GM23338 (cell line): ENCODE measurements at places on chromosomes 13 and 19.
A peak's percentile ranks its signal among the peaks of the same experiment; 100 is the strongest.

- DNase-seq: no peak
These were observed 3.5 kb downstream of the CIC start for GRCh38 chr19:42272535-42272897.

DNA sequence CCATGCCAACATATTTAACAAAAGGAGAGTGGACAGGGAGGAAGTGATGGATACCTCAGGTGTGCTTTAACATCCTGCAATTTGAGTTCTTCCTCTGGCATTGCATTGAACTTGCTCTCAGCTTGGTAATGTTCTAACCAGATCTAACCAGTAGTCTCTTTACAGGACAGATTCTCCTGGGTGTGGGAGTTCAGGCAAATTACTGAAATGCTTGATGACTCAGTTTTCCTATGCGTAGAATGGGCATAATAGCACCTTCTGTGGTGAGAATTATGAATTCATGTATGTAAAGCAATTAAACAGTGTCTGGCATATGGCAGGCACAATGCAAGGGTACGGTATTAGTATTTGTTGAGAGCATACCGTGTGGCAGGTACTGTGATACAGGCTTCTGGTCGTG lies 3.6 kb downstream of the AKAP11 start:
- no peak for DNase-seq

GRCh38 chr13:42652642-42653415 lies 78.9 kb downstream of the TNFSF11 start:
- DNase-seq: peak; percentile 14

GRCh38 chr13:29754473-29754806 lies 96.0 kb downstream of the UBL3 start:
- DNase-seq: peak; percentile 79

DNA sequence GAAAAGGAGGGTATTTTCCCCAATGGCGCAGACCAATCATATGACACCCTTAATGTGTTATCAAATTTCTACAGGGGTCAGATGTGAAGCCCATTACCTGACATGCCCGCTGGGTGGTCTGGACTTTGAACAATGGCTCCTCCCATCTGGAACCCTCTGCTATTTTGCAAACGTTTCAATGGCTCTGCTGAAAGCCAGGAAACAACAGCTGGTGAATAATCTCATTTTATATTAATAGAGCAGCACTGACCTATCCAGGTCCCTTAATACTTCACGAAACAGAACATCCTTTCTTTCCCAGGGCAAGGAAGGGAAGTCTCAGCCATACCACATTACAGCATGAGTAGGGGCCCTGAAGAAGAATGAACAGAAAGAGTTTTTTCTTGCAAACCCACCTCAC lies 20.3 kb upstream of the KPNA3 start:
- DNase-seq: no peak

DNA sequence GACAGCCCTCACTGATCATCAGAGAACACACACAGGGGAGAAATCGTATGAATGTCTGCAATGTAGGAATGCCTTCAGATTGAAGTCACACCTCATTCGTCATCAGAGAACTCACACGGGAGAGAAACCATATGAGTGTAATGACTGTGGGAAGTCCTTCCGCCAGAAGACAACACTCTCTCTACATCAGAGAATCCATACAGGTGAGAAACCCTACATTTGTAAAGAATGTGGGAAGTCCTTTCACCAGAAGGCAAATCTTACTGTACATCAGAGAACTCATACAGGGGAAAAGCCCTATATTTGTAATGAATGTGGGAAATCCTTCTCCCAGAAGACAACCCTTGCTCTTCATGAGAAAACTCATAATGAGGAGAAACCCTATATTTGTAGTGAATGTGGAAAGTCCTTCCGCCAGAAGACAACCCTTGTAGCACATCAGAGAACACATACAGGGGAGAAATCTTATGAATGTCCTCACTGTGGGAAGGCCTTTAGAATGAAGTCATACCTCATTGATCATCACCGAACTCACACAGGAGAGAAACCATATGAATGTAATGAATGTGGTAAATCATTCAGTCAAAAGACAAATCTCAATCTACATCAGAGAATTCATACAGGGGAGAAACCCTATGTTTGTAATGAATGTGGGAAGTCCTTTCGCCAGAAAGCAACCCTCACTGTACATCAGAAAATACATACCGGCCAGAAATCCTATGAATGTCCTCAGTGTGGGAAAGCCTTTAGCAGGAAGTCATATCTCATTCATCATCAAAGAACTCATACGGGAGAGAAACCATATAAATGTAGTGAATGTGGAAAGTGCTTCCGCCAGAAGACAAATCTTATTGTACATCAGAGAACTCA lies 32.5 kb downstream of the ZNF567 start:
- DNase-seq: peak; percentile 9

DNA sequence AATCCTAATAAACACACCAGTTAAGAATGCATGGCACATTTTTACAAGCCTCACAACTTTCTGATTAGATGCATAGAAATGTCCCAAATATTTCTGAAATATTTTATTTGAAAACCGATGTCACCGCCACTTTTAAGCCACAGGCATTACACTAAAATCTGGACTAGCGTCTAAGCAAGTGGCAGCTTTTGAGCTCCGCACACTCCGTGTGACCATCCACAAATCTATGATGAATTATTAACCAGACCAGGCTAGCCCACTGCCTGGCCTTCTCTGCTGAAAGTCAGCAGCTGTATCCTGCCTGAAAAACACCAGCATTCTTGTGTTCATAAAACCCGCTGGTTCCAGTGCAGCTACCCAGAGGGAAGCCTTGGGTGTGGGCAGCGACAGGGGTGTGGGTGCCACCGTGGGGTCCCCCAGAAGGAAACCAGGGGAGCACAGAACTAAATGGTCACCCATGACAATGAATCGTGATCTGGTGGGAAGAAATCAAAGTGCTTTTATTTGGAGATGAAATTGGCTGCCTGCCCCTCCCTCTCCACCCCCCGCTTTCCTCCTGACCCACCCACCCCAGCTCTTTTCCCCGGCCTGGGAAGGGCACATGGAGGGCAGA lies 13.8 kb downstream of the RASA3 start:
- no peak for DNase-seq

DNA sequence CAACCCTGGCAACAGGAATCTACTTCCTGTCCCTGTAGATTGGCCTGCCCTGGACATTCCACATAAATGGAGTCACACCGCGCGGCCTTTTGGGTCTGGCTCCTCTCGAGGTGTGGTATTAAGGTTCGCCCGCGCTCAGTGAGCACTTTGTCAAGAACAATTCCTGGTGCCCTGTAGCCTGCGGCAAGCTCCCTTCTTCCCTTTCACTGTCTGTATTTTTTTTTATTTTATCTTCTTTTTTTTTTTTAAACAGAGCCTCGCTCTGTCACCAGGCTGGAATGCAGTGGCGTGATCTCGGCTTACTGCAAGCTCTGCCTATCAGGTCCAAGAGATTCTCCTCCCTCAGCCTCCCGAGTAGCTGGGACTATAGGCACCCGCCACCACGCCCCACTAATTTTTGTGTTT lies 28.3 kb downstream of the PEX11G start:
- DNase-seq: no peak

- DNase-seq: no peak
These were observed 1171.9 kb downstream of the EFNB2 start for GRCh38 chr13:105363261-105364190.

DNA sequence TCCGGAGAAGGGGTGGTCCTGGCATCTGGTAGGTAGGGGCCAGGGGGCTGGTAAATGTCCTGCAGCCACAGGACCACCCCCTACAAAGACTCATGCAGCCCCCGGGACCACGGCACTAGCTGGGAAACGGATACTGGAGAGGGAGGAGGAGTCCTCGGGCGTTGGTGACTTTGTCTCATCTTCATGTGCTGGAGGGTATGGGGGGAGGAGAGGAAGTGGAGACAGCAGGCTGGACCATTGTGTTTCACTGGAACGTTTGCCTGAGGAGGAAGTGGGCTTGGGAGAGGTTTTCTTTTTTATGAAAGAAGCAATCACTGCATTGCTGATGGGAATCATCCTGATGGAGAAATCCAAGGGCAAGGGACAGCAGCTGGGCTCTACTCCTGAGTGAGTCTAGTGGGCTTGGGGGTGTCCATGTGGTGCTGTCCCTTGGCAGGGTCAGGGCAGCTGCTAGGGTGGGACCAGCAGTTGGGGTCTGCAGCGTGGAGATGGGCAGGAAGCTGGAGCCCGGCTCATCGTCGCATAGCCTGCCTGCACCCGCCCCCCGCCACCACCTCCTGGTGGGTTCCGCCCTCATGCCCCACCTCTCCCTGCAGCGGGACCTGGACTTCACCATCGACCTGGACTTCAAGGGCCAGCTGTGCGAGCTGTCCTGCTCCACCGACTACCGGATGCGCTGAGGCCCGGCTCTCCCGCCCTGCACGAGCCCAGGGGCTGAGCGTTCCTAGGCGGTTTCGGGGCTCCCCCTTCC lies 1.7 kb upstream of the ADM5 start:
- DNase-seq: peak; percentile 55
